ENCODE measurements at places on chromosomes 6 and 20. TPM values are rescaled to one million over a fixed set of nuclear protein-coding genes. Genes with fewer than 3 reads are reported as not detected.

DNA sequence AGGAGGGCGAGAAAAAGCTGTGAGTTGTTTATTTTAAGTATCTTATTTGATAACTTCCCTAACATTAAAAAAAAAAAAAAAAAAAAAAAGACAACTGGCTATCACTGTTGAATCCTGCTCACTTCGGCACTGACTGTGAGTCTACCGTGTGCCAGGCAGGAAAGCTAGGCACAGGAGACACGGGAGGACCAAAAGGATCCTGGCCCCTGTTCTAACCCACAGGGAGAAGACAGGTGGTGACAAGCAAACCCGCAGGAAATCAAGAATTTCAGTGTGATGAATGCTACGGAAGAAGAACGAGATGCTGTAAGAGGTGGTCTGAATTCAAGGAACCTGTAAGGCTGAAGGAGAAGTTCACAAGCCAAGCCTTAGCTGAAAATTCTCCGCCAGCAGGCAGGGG lies 94.7 kb upstream of the NFATC2 start:
- no peak for DNase-seq

- DNase-seq, result no peak
These were observed 73.3 kb downstream of the BMP7 start for GRCh38 chr20:57193094-57193493.

DNA sequence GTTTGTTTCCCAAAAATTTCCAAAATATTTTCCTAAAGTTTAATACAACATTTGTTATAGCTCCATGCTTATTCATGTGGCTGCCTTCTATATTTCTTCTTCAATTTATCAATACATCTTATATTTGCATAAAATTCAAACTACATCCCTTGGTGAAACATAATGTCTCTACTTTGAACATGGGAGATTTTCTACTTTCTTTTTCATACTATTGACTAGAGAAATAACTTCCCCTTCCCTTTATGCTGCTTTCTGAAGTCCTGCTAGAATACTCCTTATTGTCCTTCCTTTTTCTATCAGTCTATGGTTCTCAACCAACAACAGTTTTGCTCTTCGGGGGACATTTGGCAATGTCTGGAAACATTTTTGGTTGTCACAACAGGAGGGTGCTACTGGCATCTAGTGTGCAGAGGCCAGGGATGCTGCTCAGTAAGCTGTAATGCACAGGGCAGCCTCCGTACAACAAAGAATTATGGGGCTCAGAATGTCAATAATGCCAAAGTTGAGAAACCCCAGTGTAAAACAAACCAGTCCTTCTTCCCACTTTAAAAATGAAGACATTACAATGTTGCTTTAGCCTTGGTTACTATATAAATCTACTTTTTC lies 29.9 kb downstream of the MKKS start:
- DNase-seq, result no peak

DNA sequence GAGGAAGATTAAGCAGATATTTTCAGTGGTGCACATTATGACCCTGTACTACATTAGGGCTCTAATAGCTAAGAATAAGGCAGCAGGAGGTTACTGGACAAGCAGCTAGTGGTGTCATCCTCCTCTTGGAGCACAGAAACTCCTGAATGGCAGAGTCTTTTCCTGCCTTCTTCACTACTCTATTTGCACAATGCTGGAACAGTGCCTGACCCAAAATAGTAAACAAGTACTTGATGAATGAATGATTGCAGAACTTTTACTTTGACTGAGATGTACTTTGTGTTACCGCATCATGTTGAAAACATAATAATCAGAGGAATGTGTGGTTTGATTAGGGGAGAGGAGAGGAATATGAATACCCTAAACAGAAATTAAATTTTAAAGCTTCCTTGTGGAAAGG lies 30.0 kb upstream of the UST start:
- DNase-seq, result no peak

The SLC24A3 gene
- total RNA-seq, result 30.7 TPM

The PHIP gene
- total RNA-seq, result 57.6 TPM

The BPI gene
- total RNA-seq, result 8.7 TPM

The TMEM244 gene
- total RNA-seq, result not detected

The GPANK1 gene
- 15.3 TPM for total RNA-seq
